ENCODE measurements at places on chromosomes 4 and X.

DNA sequence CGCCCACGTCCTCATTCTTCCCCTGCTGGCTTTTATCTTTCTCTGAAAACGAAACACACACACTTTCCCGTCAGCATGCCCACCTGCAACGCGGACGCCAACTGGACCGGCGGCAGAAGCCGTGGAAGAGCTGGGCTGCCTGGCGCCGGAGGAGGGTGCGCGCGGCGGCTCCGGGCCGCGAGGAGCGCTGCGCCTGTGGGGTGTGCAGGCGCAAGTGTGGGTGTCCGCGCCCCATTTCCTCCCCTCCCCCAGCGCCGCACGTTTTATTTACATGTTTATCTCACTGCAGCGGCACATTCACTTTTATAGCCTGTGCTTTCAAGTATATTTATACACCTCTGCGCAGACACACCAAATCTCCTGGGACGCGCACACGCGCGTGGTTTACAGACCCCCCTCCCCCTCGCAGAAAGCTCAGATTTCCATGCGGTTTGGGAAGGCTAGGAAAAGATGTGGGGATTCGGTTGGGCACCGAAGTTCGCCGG lies 1.5 kb downstream of the PITX2 start:
- no peak for DNase-seq

- DNase-seq, result no peak
Measured at GRCh38 chr4:89509708-89510281, 202.2 kb upstream of the GPRIN3 start.

- DNase-seq, result no peak
Measured at GRCh38 chr4:117700111-117700892, 334.0 kb upstream of the NDST3 start.

DNA sequence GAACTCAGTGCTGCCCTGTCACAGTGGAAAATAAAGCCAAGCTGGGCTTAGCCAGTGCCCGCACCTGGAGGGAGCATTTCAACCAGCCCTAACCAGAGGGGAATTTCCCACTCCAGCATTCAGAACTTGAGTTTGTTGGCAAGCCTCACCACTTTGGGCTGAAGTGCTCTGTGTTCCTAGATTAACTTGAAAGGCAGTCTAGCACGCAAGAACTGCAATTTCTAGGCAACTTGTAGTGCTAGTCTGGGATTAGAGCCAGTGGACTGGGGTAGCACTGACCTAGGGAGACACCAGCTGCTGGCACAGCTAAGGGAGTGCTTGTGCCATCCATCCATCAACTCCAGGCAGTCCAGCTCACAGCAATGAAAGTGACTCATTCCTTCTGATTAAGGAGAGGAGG lies 1060.6 kb upstream of the GRID2 start:
- no peak for DNase-seq

- DNase-seq, result no peak
Measured at GRCh38 chrX:37383313-37383712, 34.1 kb downstream of the PRRG1 start.

DNA sequence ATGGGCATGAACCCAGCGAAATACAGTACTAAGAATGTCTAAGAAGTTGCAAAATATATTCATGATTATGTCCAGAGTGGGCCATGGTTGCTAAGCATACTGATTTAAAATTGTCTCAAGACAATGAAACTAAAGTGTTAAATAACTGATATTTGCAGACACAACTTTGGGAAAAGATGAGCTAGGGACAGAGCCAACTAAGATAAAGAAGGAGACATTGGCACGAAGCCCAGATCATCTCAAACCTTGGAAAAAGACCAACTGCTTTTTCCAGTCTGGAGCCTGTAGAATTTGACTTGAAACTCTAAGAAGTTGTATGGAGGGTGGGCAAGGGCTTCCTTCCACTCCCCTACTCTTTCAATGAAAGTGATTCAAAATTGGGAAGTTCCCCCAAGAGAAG lies 108.5 kb upstream of the GLRA2 start:
- DNase-seq, result no peak

- DNase-seq, result peak; percentile 43
Measured at GRCh38 chr4:165493359-165493758, 114.6 kb downstream of the CPE start.

GRCh38 chrX:72274526-72274925 lies 2.5 kb downstream of the RPS4X start:
- DNase-seq, result no peak

GRCh38 chr4:45442466-45442865 lies 681.4 kb downstream of the GABRG1 start:
- DNase-seq, result no peak

DNA sequence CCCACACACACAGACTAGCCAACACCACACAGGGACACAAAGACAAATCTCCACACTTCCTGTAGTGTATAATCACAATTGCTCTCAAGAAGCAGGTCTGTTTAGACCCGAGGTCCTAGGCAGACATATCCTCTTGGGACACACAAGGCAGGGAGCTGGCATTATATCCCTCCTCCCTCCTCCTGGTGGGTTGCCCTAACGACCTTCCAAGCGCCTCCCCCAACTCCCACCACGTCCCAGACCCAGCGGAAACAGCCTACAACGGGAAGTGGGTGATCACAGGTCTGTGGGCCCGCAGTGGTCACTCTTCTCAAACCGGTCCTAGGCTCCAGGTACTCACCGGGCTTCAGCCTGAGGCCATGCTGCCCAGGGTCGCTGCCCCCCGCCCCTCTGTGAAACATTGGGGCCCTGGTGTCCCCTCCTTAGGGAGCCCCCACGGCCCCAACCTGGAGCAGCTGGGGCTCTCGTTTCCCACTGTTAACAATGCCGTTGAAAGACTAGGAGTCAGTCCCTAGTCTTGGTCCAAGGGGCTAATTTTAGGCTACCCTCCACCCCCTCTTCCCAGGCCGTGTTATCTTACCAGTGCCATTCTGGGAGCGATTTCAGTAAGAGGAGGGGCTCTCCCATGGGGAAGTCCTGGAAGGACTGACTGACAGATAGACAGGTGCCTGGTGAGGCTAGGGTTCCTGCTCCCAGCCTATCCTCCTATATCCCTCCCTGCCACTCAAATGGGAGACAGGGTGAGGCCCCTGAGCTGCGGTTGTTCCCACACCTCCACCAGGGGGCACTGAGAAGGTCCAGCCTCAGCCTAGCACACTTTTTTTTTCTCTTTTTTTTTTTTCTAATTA lies at the start of gene ASB12:
TSS of gene ASB12 (minus strand) at position 485 of the 848 bp plus-strand sequence. CDS start 4,957 bp downstream, outside the sequence.
- no peak for DNase-seq

DNA sequence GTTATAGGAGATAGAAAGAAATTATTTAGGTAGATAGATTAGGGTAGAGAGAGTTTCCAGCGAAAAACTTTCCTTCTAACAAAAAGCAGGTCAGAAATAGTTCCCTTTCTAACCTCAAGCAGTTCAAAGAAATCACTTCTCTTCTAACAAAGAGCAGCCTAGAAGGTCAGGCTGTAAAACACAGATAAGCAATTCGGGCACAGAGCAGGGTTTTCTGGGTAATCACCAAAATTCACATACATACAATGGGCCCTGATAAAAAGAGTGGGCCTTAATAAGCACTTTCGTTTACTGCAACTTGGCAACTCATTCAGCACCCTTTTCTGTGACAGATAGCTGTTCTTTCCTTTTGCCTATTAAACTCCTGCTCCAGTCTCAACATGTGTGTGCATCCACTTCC lies 13.4 kb upstream of the NAF1 start:
- no peak for DNase-seq

GRCh38 chrX:85215946-85216345 lies 27.6 kb downstream of the SATL1 start:
- DNase-seq, result no peak

DNA sequence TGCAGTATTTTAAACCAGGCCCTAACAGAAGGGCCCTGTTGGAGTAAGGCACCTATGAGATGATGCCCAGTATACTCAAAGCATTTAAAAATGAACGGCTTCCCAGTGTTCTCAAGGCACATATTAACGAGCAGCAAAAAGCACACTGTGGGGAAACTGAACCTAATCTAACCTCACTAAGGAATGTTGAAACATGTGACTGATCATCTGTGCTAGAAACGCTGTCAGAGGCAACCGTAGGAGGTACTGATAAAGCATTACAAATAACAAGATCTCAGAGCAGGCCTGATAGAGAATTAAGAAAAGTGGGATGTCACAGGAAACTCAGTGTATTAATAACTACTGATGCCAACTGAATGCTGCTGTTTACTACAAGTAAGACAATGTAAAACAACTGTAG lies 24.0 kb downstream of the ASB9 start:
- DNase-seq, result no peak

DNA sequence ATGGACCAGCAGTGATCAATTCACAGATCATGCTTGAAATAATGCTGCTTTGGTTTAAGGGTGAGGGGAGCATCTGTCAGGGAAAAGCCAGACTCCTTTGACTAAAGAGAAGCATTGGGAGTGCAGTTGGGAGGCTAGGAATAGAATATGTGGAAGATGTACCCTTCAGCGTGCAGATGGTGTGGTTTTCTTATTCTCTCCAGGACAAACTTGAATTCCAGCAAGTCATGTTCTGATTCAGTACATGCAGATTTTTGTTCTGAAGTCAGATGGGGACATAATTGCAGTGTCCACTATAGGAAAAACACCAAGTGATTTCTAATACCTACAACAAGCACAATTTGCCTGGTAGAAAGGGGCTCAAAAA lies 99.0 kb upstream of the LIMCH1 start:
- no peak for DNase-seq

DNA sequence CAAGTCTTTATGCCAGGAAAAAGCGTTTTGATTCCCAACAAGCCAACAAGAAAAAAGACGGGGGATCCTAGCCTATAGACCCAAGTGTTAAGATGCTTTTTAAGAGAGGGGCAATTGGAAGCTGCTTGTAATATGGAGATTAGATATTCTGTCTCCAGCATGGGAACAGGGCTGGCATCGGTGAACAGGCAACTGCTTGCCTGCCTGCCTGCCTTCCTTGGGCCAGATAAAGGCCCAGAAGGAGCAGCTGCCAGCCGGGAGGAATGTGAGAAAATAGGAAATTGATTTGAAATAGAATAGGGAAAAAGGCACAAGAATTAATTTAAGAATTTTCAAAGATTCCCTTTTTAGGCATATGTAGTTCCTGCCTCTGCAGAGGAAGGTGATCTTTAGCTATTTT lies 192.2 kb downstream of the TENM3 start:
- no peak for DNase-seq

DNA sequence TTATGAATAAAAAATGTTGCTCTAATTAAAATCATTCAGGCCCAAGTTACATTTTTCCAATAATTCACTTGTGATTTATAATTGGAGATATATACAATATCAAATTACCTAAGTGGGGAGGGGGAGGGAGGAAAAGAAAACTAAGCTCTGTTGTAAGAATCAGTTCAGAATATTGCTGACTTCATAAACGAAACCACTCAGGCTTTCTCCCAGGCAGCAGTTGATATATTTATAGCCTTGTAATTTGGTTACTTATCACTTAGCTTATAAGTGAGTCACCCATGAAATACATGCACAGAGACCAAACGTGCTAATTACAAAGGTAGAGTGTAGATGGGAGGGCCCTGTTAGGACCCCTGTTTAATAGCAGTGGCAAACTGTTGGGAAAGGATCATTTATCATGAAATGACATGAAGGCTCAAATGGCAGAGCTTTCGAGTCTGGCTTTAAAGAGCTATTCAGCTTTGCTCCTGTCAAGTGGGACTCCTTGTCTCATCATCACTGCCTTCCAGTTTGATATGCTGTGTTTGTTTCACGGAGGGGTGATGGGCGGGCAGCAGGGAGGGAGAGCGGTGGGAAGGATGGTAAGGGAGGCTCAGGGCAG lies 105.6 kb upstream of the PGRMC2 start:
- no peak for DNase-seq

DNA sequence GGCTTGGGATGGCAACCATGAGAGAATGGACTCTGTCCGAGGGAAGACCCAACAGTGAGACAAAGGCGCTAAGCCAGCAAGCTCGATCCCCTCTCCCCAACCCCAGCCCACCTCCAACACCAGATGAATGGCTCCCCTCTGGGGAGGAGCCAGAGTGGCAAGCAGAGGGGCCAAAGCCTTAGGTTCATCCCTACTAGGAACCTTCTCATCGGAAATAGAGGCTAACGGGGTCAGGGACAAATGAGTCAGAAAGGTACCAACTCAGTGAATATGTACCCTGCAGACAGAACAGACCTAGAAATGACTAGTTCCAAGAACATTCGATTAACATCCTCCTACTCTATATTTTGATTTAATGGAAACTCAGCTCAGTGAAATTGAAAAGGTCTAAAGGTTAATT lies 73.9 kb downstream of the NSG1 start:
- no peak for DNase-seq

DNA sequence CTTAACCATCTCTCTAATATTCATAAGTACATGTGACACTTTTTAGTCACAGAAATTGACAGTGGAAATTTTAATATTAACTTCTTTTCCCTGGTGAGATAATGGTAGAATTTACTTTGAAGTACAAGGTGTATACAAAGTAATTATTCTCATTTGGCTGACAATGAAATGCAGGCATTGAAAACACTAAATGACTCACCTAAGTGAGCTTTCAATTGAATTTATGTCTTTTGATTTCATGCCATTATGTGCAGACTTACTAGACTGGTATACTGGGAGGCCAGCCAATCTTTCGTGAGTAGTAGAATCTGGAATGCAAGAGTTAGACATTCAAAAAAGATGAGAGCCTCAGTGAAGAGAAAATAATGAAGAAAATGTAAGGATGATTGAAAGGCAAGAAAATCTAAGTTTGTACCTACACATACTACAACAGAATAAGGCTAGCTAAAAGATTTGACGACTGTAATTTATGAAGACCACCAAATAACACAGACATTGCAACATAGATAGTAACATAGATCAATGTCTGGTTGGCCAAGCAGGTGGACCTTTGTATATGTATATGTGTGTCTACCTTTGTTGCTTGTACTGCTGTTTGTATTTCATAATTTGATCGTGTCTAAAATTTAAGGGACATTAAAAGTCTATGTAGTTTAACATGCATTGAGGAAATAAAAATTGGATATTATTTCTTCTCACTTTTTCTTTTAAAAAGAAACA lies 459.7 kb downstream of the IL15 start:
- DNase-seq, result no peak
